ENCODE measurements at places on chromosomes 6 and 20.

- DNase-seq, result no peak
Observed at GRCh38 chr20:63534427-63534830, 2.7 kb downstream of the PTK6 start.

- DNase-seq, result no peak
Observed at GRCh38 chr6:21147995-21148394, 445.6 kb upstream of the SOX4 start.

- DNase-seq, result no peak
Observed at GRCh38 chr6:105985816-105986632, 100.1 kb upstream of the PRDM1 start.

DNA sequence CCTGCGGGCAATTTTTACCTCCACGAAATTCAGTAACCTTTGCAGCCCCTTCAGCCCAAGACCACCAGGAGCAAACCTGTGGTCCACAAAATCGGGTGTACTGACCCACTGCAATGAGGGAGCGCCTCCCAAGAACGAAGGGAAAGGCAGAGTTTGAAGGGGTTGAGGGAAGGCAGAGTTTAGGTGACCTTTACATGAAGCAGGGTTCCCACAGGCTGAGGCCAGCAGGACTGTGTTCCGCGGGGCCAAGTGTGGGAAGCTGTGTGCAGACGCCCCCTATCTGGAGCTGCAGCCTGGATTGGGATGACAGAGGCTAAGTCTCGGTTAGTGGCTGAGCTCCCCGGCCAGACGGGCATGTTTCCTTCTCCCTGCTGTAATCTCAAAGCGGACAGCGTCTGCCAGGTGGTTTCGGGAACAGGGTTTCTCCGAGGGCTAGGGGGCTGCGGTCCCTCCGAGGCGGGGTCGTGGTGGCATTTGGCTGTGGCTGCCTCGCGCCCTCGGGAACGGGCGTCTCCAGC is 826 bp upstream of the PYGB start:
- peak; percentile 82 for DNase-seq

DNA sequence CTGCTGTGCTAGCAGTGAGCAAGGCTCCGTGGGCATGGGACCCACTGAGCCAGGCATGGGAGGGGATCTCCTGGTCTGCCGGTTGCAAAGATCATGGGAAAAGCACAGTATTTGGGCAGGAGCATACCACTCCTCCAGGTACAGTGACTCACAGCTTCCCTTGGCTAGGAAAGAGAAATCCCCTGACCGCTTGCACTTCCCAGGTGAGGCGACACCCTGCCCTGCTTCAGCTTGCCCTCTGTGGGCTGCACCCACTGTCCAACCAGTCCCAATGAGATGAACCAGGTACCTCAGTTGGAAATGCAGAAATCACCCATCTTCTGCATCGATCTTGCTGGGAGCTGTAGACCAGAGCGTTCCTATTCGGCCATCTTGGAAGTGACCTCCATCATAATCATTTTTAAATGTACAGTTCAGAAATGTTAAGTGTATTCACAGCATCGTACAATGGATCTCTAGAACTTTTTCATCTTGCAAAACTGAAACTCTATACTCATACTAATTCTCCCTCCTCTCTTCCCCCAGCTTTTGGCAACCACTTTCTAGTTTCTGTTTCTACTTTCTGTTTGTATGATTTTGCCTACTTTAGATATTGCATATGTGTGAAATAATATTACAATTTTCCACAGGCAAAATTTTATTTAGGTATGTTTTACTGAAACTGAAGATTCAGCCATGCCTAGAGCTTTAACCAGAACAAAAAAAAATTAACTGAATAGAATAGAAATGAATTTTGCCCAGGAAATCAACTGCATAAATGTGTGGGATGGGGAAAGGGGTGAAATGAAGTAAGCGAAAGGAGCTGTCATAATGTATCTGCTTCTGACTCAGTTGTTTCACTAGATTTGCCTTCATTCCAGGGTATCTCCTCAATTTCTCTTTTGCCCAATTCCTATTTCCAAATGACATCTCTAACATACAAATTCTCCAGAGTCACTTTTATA is 100.0 kb downstream of the RWDD2A start:
- no peak for DNase-seq

- no peak for DNase-seq
Observed at GRCh38 chr6:122388945-122389344, 10.5 kb upstream of the HSF2 start.

GRCh38 chr6:31202259-31203166 is 32.0 kb upstream of the POU5F1 start:
- no peak for DNase-seq

DNA sequence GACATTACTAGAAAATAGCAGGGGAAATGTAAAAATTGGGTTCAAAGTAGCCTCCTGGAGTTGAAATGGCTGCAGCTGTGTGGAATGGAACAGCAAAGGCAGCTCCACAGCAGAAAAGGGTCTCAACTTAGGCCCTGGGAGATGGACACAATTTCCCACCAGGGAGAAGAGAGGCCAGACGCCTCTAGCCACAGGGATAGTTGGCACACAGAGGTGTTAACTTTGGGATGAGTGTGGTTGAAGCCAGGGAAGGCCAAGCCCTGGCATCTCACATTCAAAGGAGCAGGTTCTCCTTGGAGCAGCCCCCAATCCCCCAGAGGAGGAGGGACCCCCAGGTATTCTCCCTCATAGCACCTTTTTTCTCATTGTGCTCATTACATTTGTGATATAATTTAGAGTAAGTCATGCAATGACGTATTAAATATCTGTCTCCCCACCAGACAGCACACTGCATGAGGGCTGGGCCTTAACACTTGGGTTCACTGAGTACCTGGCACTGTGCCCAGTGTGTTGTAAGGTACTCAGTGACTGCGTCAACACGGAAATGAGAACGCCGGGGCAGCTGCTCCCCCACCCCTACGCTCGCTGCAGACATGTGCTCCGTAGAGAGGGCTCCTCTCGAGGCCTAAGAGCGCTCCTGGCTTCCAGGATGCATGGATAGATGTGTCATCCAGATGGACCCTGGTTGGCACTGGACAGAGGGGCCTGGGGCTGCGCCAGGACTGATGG is 76.0 kb upstream of the CD93 start:
- DNase-seq, result no peak

DNA sequence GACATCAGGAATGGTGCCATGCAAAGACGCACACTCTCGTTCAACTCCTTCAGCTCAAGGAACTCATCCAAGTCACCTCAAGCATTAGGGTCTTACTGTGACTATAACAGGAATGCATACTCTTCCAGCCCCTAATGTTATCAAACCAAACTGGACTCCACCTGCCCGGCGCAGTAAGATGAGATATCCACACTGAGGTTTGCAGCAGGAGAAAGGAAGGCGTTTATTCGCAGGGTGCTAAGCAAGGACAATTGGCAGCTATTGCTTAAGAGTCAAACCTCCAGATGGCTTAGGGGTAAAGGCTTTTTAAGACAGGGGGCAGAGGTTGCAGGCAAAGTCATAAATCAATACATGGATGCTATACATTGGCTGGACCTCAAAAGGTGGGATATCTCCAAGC is 159.4 kb upstream of the TAB2 start:
- DNase-seq, result no peak

GRCh38 chr20:9081423-9081966 is 12.6 kb downstream of the PLCB4 start:
- no peak for DNase-seq

DNA sequence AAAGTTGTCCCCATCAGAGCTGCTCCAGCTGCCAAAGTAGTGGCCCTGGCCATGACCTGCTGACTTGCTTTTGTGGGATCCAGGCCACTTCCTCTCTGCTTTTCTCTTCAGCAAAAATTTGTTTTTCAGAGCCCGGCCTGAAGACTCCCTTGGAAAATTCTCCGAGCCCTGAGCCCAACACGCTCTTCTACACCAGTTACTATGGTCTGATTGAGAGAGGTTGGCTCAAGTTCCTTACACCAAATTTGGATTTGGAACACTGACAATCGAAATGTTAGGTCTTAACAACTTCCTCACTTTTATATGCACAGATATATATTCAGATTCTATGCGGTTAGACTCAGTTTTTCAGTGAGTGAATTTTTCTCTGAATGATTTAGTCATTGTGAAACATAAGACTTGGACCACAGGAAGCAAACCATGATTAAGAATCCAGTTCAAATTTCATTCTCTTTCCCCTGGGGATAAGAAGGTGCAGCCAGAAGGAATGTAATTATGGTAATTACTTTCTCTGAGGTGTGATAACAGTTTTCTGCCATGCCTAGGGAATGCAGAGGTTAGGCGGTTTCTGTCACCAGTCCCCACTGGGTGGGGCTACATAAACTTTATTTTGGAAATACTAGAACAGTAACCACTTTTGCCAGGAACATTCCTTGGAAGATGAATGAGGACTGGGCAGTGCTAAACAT is 365.2 kb downstream of the SYNE1 start:
- DNase-seq, result peak; percentile 14

DNA sequence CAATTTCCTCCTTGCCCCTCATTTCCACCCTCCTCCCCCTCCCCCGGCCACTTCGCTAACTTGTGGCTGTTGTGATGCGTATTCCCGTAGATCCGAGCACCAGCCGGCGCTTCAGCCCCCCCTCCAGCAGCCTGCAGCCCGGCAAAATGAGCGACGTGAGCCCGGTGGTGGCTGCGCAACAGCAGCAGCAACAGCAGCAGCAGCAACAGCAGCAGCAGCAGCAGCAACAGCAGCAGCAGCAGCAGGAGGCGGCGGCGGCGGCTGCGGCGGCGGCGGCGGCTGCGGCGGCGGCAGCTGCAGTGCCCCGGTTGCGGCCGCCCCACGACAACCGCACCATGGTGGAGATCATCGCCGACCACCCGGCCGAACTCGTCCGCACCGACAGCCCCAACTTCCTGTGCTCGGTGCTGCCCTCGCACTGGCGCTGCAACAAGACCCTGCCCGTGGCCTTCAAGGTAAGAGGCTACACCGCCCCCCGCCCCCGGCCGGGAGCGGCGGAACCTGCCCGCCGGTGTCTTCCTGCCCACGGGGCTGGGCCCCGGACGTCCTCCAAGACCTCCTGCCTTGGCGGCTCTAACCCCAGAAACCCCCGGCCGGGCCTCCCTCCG is 44.9 kb upstream of the SUPT3H start:
- DNase-seq, result peak; percentile 69

DNA sequence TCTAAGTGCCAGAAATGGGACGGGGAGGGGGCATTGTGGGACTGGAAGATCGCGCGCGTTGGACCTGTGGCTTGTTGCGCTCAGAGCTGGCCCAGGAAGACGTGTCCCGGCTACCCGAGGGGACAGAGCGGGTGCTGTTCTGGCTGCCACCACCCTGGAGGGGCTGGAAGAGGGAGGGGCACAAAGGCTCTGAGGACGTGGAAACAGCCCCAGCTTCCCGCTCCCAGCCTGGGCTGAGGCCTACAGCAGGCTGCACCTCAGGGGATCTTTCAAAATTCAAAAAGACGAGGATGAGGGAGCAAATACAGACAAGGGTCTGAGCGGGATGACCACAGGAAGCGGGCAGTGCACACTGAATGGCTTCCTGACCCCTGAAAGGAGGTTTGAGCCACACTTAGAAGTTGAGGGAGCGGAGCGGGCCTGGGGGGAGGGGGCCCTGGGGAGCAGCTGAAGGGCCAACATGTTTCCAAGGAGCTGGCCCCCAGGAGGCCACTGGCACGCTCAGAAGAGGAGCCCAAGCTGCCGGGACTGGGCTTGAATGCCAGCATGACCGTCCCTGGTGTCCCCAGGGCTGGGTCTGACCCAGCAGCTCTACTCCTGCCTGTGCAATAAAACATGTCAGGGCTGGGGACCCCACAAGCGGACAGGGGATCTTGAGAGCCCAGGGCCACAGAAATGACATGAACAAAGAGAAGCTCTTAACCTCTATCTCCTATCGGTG is 1.3 kb downstream of the OXT start:
- no peak for DNase-seq

GRCh38 chr6:150666071-150666470 is 66.4 kb downstream of the PLEKHG1 start:
- no peak for DNase-seq

DNA sequence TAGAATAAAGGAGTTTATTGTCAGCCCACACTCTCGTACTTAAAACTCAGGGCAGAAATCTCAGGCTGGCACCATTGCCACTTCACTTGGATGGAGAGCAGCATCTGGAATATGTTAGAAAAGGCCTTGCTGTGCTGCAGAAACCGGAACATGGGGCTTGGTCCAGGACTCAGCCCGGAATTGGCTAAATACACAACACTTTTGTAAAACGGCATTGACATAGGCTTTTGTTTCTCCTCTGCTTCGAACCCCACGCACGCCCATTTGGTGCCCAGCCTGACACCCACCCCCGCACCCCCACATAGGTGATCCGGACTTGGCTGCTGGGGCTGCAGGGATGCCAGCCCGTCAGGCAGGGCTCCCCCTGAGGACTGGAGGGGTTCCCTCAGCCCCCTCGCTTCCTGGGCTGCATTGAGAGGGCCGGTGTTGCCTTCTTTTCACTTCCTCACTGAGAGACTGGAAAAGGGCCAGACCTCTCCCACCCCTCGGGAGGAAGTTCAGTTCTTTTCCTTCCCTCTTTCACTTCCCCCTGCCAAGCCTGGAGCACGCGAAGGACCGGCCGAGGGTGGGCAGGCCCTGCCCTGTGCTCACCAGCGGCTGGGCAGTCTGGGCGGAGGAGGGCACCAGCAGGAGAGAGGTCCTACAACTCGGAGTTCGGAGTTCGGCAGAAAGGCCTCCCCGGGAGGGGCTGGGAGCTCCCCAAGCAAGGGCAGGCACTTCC is 17.9 kb upstream of the CST3 start:
- DNase-seq, result no peak

GRCh38 chr6:91045161-91045560 is 458.3 kb upstream of the MAP3K7 start:
- DNase-seq, result no peak

DNA sequence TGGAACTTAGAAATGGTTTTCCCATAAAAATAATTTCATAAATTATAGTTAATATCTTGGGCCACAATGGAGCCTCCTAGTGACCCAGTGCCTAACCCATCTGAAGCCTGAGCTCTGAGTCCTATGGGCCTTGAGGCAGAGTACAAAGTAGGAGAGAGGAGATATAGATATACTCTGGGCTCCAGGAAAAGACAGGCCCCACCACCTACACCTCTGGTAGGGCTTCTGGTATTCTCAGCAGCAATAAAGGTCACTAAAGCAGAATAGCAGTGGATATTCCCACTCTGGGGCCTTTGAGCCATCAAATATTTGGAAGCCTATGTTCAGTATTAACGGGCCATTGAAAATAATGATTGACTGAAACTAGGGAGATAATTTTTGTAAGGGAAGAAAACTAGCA is 24.1 kb downstream of the CYP39A1 start:
- DNase-seq, result no peak

DNA sequence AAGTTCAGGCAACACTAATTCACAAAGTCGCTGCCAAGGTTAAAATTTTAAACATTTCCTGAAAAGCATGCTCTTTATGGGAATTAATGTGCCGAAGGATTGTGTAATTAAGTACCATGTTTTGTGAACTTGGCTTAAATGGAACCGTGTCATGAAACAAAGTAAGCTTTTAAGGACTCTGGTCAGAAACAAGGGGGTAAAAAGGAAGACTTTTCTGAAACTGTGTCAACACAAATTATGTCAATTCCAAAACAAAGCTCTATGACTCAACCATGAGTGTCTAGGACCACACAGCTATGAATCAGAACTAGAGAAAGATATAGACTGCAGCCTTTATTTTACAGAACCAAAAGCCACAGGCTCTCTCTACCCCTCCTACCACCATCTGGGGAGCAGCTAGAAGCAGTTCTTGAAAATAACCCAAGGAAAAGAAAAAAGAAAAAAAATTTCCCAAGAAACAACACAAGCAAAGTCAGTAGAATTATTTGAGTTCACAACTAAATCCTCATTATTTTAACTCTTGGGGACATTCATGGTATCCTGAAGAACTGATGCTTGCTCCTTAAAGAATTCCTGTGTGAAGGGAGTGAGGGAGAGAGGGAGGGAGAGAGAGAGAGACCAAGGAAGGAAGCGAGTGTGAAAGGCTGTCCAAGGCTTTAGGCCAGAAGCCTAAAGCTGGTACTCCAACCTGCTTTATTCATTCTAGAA is 81.9 kb downstream of the ZMYND8 start:
- DNase-seq, result peak; percentile 98

GRCh38 chr6:141483598-141484061 is 649.1 kb upstream of the GJE1 start:
- peak; percentile 89 for DNase-seq

All from ELR (cell line).